ENCODE measurements at places on chromosomes 3 and 15.
A peak's percentile ranks its signal among the peaks of the same experiment; 100 is the strongest.

DNA sequence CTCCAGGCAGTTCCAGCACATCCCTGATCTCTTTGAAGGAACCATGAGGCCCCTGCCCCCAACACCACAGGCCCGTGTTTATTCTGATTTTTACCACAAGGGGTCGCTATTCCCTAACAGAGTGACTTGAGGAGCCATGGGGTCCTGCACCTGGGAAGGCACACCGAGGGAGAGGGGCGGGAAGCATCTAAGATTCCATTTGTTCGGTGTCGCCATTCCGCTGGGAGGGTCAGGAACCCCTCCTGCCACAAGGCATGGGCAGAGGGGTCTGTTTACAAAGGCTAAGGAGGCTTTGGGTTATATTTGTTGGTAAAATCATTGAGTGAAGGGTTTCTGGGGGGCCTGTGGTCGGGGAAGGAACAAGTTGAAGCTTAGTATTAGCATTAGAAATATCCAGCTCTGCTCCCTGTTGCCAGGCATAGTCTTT is 77.1 kb downstream of the WDR76 start:
- DNase-seq: no peak

DNA sequence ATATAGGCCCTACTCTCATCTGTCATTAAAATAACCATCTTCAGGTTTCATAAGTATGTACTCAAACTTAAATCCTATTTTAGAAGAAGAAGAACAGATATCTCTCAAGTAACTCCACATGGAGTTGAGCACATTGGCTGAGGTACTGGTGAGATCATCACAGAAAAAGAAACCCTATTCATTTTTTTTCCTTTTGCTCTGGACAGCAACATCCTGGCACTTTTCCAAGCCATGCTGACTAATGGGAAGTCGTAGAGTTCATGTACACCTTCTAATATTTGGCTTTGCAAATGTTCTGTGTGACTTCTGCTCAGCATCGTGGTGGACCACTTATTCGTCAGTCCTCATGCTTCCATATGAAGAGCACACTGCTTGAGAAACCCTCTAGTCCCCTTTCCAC is 336.0 kb upstream of the KCNH8 start:
- no peak for DNase-seq

DNA sequence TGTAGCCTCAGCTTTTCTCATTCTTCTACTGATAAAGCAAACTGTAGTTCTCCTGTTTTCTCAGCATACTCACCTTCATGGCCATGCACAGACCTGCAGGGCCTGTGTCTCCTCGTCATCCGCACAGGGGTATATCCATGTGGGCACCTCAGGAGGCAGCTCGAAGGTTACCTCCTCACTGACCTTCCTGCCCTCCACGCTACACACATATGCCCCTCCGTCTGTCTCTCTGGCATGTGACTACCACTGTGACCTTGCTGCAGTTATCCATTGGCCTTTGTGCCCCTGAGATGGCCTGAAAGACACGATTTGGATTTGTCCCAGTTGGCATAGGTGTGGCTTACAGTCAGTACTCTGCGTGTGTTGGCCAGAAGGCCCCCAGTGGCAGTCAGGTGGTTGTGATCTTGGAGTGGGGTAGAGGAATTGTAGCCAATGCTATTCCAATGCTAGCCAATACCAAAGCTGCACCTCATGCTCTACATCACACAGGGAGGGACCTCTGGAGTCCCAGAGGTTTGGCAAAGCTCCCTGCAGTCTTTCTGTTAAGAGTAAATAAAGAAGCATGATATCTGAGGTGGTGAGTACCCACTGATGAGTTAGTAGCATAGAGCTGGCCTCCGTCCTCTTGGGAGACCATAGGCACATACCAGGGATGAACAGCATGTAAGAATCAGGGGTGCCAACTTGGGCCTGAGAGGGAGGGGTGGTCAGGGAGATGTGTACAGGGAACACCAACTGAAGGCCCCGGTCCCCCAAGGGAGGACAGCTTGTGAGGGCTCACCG is 143.4 kb downstream of the EEFSEC start:
- DNase-seq: no peak

- DNase-seq: no peak
These were observed 77.1 kb downstream of the SEMA6D start for GRCh38 chr15:47794252-47794914.

GRCh38 chr3:108806316-108806715 is 16.3 kb upstream of the TRAT1 start:
- DNase-seq: no peak

DNA sequence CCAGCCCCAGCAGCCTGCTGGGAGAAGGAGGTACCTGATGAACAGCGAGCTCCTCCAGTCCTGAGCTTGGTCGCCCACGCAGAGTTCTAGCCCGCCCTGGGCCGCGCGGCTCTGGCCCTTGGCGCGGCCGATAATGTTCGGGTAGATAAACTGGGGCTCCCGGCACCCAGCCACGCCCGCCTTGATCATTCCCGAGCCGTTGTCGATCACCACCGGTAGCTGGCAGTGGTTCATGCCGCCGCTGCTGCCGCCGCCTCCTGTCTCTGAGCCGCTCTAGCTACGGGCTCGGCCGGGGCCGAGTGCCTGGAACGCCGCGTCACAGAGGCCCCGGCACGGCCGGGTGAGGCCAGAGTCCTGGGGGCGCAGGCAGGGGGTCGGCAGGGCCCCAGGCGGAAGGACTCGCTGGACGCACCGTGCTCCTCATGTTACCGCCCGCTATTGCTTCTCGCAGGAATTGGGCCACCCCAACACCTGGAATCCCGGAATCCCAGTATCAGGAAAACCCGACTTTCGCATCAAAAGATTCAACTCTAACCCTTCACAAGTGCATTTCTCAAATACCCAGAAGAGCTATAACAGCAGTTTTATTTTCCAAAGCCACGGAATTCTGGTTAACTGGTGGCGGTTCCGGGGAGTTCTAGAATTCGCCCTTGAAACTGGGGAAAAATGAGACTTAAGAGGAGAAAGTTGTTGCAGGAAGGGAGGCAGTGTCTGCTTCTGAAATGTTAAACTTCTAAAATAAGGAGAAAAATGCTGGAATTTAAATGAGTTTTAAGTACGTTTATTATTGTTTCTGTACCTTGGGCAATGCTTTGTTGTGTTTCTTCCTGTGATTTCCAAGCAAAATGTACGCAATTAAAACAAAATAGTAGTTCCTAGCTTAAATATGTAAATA is at the start of gene ACTRT3:
ACTRT3 (minus strand) TSS at position 275 of the 895 bp plus-strand sequence; CDS start at position 234, 41 bp downstream.
- DNase-seq: peak; percentile 61

GRCh38 chr3:28347374-28348264 is 902 bp upstream of the ZCWPW2 start:
- no peak for DNase-seq

DNA sequence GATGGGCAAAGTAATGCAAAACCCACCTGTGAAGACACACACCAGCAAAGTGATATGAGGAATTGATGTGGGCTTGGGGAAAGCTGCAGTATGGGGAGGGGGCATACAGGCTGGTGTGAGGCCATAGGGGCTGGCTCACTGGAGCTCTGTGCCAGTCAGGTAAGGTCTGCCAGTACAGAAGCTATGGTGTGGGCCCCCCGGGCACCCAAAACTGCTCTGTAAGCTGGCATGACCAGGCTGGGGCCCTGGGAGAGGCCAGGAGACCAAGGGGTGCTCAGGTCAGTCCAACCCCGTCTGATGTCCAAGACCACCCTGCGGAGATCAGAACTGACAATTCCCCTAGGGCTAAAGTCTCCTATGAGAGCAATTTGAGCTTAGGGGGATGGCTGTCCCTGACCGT is 163.1 kb downstream of the KCNMB2 start:
- DNase-seq: no peak

- no peak for DNase-seq
These were observed 4.5 kb upstream of the DNAH1 start for GRCh38 chr3:52311576-52312119.

GRCh38 chr3:4432259-4432658 is 34.8 kb downstream of the SUMF1 start:
- no peak for DNase-seq

DNA sequence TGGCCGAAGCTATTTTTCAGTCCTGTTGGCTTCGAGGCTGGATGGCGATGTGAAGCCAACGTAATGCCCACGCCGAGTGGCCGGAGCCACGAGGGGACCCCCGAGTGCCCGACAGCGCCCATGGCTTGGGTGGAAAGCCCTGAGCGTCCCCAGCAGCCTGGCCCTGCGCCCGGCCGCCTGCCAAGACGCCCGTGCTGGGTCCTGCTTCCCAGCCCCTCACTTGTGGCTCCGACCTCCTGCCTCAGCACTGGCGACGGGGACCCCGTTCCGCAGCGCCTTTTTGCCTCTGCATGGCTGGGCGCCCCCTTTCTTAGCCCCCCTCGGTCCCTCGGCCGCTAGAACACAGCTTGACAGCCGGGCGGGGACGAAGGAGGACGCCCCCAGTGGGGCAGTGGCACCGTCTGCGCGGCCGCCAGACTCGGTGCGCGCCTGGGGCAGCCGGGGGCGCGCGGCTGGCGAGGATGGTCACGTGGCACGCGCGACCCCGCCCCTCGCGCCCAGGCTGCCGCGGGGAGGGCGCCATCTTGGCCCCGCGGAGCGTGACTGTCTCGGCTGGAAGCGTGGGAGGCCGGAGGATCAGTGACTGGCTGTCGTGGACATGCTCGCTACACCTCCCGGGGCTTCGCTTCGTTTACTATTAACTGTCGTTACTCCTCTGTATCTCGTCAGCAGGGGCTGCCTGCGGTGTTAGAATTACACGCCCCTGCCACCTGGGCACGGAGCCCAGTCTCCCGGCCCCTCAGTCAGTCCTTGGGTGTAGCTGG is 626 bp upstream of the GPR176 start:
- DNase-seq: peak; percentile 68
